ENCODE measurements at places on chromosomes 12 and 14. TPM values are rescaled to one million over a fixed set of nuclear protein-coding genes. Genes with fewer than 3 reads are reported as not detected.

MSI1 gene
- not detected for total RNA-seq

CCT2 gene
- total RNA-seq = 172 TPM

- H3K27me3 ChIP-seq = no peaks in the 10 kb centered on the region
- no peak overlapping the region for H3K4me3 ChIP-seq
- no peak overlapping the region for H3K27ac ChIP-seq
- no peaks in the 10 kb centered on the region for H3K36me3 ChIP-seq
These were observed 376.3 kb upstream of the RGS6 start for GRCh38 chr14:71555654-71556559.

DNA sequence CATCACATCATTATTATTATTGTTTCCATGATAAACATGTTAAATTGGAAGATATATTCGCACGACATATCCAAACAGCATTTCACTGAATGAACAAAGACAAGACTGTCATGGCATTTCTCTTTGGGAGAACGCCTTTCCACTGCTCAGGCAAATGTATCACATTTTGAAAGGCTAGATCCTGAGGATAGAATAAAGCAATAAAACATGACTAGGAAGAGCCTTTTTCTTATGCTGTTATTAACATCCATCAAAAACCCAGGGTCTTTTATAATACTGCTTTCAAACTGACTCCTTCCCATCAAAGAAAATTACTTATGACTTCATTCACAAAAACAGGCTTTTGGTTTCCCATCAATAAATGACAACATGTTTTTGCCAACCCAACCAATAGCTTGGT lies 630.9 kb downstream of the TMTC2 start:
- H3K4me1 ChIP-seq = no peaks in the 10 kb centered on the region
- no peaks in the 10 kb centered on the region for H3K27me3 ChIP-seq
- DNase-seq = no peak
- H3K27ac ChIP-seq = no peak overlapping the region

DNA sequence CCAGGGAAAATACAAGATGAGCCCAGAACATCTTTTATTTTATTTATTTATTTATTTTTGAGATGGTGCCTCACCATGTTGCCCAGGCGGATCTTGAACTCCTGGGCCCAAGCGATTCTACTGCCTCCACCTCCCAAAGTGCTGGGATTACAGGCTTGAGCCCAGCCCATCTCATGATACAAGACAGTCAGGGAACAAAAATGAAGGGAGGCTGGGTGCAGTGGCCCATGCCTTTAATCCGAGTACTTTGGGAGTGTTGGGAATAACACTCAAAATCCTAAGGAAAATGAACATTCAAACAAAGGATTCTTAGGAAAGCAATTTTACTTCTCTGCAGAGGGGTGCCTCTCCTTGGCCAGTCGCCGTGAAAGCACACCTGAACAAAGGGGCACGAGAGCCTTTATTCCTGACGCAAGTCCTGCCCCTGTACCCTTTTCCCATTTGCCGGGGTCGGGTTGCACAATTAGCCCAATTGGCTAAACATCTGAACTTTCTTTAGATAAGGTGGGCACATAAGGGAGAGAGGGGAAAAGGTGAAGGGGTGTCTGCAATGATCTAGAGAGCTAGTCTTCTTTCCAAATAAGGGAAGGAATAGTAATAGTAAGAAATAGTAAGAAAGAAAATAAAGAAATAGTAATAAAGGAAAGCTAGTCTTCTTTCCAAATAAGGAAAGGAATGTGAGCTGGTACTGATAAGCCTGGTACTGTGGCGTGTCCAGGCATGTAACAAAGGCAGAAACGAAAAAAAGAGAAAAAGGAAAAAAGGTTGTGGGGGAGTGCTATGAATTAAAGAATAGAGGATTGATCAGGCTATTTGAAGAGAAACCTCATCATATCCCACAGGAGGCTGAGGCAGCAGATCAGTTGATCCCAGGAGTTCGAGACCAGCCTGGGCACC lies 13.4 kb downstream of the NCAPD2 start:
- H3K36me3 ChIP-seq = no peaks in the 10 kb centered on the region
- no peak for DNase-seq
- peak overlapping the region; percentile 32 for H3K27ac ChIP-seq
- H3K4me1 ChIP-seq = no peaks in the 10 kb centered on the region
- no peaks in the 10 kb centered on the region for H3K27me3 ChIP-seq

- no peaks in the 10 kb centered on the region for H3K36me3 ChIP-seq
- H3K4me3 ChIP-seq = no peak overlapping the region
- DNase-seq = no peak
- no peak overlapping the region for H3K27ac ChIP-seq
- H3K4me1 ChIP-seq = no peaks in the 10 kb centered on the region
These were observed 404.5 kb upstream of the TBX3 start for GRCh38 chr12:115088328-115088994.

Data from uterus (tissue), 4 donors.